MCF 10A (cell line): ENCODE measurements at places on chromosomes 12 and 14. TPM values are rescaled to one million over a fixed set of nuclear protein-coding genes. Genes with fewer than 3 reads are reported as not detected.

Gene CELA1
- total RNA-seq = not detected in 2 replicates

Gene AP4S1
- 13.4 TPM in 2 replicates for total RNA-seq

Gene SSTR1
- 0.29 and 0.33 TPM in 2 replicates for total RNA-seq

Gene MIP
- total RNA-seq = not detected in 2 replicates

Gene RDH12
- not detected in 2 replicates for total RNA-seq

DNA sequence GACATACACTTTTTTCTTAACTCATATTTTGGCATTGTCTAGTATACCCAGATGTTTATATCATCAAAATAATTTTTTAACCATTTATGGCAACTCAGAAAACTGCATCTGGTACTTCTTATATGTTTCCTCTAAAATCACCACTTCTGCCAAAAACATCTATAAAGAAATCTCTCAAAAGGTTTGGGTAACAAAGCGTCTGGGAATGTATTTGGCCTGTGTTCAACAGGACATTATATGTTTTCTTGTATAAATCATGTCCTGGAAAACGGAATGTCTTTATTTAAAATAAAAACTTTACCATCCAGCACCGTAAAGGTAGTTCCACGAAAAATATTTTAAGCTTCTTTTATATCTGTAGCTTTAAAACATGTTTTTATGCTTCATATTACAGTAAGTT, 36.1 kb upstream of the FBLN5 start:
- DNase-seq = no peak
- H3K27me3 ChIP-seq = no peaks in the 10 kb centered on the region
- H3K27ac ChIP-seq = peak overlapping the region; percentile 23
- no peak overlapping the region for H3K4me3 ChIP-seq
- H3K4me1 ChIP-seq = peaks cover 31% of the 10 kb centered on the region
- peaks cover 72% of the 10 kb centered on the region for H3K36me3 ChIP-seq

DNA sequence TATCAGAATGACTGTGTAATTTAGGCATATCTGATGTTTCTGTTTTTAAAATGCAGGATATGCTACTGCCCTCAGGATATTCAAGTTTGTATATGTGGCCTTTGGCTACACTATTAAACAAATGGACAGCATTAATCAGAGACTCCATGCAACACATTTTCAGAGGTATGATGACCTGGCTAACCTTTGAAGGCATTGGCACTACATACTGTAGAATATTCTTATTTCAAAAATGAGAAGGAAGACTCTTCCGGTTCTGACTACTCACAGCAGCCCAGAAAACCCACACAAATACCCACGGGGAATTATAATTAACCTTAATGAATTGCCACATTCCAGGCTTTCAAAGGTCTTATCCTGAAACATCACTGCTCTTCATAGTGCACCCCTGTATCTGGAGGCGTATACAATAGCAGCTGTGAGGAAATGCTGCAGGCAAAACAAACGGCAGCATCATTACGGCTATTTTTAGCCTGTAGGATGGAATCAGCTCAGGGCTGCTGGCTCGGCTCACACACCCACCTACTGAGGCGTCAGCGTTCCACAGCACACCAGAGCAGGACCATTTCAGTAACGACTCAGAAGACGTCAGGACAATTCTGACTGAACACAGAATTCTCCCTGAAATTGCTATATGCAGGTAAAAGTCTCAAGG, 648.5 kb downstream of the RPS29 start:
- H3K4me1 ChIP-seq = peaks cover 6% of the 10 kb centered on the region
- H3K27ac ChIP-seq = no peak overlapping the region
- no peaks in the 10 kb centered on the region for H3K27me3 ChIP-seq
- DNase-seq = peak; percentile 22

DNA sequence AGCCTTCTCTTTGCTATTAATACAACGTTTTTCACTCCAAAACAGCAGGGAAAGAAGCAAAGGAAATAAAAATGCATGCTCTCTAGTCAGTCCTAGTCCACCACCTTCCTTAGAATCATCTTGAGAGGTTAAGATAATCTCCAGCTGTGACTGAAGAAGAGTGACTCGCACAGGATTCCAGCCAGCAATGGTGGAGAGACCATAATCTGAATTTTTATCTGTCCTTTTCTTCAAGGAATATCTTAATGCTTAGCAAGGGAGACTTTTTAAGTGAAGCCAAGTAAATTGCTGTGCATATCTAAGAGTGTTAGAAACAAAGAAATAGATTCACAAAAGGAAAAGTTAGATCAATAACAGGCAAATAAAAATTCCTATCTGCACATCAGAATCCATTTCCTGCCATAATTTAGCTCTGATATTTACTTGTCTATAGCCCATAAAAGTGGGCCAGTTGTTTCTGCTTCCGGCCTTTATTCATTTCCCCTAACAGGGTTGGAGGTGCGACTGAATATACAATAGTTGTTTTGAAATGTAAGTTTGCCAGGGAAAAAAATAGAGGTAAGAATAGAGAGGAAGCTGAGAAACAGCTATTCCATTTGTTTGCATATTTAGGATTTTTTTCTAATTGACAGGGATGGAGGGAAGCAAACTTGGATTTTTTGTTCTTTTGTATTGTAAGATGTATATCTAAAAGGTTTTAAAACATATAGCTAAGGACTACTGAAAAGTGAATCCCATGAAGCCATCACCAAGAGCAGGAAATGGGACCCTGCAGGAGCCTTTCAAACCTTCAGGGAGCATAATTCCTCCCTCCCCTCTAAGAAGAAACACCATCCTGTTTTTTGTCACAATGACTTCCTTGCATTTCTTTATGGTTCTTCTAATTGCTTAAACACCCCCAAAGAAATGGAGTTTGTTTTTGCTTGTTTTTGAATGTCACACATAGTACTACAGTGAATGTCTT, 154.0 kb downstream of the ITPR2 start:
- H3K4me1 ChIP-seq = peaks cover 22% of the 10 kb centered on the region
- no peaks in the 10 kb centered on the region for H3K27me3 ChIP-seq
- H3K27ac ChIP-seq = no peak overlapping the region
- H3K36me3 ChIP-seq = peaks cover 5% of the 10 kb centered on the region
- H3K4me3 ChIP-seq = no peak overlapping the region
- DNase-seq = no peak

DNA sequence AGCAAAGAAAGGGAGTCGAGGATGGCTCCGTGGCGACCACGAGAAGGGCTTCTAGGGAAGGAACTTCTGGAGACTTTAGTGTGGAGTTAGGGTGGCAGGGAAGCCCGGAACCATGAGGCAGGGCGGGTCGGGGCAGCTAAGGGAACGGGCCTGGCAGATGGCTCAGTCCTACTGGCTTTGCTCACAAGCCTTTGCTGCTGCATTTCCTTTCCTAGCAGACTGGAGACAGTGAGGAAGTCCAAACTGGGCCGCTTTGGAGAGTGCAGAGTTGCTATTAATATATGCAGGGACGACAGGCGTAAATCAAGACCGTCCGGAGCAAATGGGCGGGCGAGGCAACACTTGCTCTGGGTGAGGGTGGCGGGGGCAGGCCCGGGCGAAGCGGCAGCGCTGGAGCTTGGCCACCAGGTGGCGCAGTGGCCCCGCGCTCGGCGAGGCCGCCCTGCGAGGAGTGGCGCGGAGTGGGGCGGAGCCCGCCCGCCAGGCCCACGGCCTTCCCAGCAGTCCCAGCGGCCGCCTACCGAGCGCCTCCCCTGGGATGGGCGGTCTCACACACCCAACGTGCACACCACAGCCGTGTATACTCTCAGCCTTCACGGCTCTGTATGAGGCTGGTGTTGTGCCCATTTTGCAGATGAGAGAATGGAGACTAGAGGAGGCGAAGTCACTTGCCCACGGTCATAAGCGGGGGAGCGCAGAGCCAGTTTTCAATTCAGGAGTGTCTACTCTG, 24.4 kb upstream of the LRTM2 start:
- H3K27ac ChIP-seq = no peak overlapping the region
- DNase-seq = peak; percentile 84
- H3K4me3 ChIP-seq = peak overlapping the region; percentile 74
- no peaks in the 10 kb centered on the region for H3K27me3 ChIP-seq

- peak; percentile 17 for DNase-seq
- peaks cover 32% of the 10 kb centered on the region for H3K36me3 ChIP-seq
- H3K27ac ChIP-seq = peak overlapping the region; percentile 100
- peaks cover 20% of the 10 kb centered on the region for H3K4me1 ChIP-seq
- peak overlapping the region; percentile 100 for H3K4me3 ChIP-seq
Observed at GRCh38 chr12:8948701-8949341, 624 bp downstream of the M6PR start.

DNA sequence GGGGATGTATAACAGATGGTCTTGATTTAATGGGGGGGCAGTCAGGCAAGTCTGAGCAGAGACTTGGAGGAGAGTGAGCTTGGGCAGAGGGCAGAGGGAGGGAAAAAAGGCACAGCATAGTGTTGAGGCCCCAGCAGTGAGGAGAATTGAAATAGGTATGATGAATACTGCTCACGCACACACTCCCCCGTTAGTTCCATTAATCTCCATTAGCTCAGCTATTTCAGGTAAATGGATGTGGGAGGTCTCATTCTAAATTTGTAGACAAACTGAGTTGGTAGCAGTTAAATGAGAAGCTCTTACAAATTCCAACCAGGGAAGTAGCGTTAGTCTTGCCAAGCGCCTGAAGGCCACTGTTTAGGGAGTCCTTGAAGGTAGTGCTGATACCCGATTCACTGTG, 66.7 kb upstream of the STON2 start:
- H3K4me3 ChIP-seq = no peak overlapping the region
- DNase-seq = no peak
- H3K36me3 ChIP-seq = peaks cover 8% of the 10 kb centered on the region
- no peaks in the 10 kb centered on the region for H3K4me1 ChIP-seq

DNA sequence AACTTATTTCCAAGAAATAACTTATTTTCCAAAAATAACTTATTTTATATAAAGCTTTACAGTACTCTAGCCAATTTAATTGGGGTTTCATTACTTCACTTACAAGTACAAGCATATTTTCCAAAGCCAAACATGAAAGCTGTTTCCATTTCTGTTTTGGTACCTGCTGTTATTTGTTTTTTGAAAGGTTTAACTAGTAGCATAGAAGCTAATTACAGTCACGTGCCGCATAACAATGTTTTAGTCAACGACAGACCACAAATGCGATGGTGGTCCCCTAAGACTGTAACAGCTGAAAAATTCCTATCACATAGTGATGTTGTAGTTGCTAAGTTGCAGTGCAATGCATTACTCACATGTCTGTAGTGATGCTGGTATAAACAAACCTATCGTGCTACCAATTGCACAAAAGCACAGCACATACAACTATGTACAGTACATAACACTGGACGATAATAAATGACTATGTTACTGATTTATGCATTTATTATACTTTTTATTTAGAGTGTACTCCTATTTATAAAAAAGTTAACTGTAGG, 21.7 kb downstream of the PTPN21 start:
- no peaks in the 10 kb centered on the region for H3K27me3 ChIP-seq
- H3K27ac ChIP-seq = no peak overlapping the region
- no peaks in the 10 kb centered on the region for H3K4me1 ChIP-seq
- H3K4me3 ChIP-seq = no peak overlapping the region
- no peak for DNase-seq
- peaks cover 12% of the 10 kb centered on the region for H3K36me3 ChIP-seq

GRCh38 chr12:48972952-48973483, 1.5 kb upstream of the WNT10B start:
- no peak for DNase-seq
- no peaks in the 10 kb centered on the region for H3K36me3 ChIP-seq
- H3K27me3 ChIP-seq = peaks cover 12% of the 10 kb centered on the region
- H3K27ac ChIP-seq = no peak overlapping the region

- peaks cover 8% of the 10 kb centered on the region for H3K4me1 ChIP-seq
- DNase-seq = peak; percentile 16
- no peaks in the 10 kb centered on the region for H3K36me3 ChIP-seq
- H3K27me3 ChIP-seq = no peaks in the 10 kb centered on the region
- H3K4me3 ChIP-seq = no peak overlapping the region
- no peak overlapping the region for H3K27ac ChIP-seq
Observed at GRCh38 chr12:7175493-7175892, 14.0 kb upstream of the PEX5 start.

- no peaks in the 10 kb centered on the region for H3K36me3 ChIP-seq
- no peaks in the 10 kb centered on the region for H3K27me3 ChIP-seq
- no peak overlapping the region for H3K27ac ChIP-seq
- peak; percentile 45 for DNase-seq
- H3K4me3 ChIP-seq = no peak overlapping the region
Observed at GRCh38 chr12:24071842-24072241, 122.4 kb upstream of the SOX5 start.

DNA sequence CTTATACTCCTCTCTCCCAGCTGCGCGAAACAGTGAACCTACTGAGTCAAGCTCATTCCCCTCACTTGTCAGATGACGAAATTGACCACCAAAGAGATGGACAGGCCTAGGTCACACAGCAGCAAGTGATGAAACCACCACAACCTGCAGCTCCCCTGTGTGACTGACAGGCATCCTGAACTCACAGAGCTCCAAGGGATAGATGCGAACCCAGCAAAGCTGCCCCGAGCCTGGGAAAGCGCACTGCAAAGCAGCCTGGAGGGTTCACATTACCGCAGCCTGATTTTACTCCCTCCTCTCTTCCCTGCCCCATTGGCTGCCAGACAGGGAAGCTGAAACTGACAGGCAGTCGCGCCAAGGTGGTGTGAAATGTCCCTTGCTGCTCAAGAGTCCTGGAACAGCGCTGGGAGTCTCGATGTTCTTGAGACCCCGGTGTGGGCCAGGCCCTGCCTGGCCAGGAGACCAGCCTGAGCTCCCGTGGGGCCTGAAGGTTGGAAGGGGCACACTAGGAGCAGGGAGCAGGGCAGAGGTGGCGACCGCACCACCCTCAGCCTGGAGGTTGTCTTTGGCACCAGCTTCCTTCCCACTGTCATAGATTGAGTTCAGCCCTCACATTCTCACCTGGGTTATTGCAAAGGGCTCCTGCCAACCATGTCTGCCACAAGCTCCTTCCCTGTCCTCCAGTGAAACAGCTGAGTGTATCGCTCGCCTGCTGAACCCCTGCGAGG, 36.3 kb downstream of the SNRNP35 start:
- H3K4me1 ChIP-seq = no peaks in the 10 kb centered on the region
- H3K4me3 ChIP-seq = no peak overlapping the region
- H3K27me3 ChIP-seq = no peaks in the 10 kb centered on the region
- peaks cover 31% of the 10 kb centered on the region for H3K36me3 ChIP-seq
